ENCODE measurements at places on chromosomes 5 and 9.

DNA sequence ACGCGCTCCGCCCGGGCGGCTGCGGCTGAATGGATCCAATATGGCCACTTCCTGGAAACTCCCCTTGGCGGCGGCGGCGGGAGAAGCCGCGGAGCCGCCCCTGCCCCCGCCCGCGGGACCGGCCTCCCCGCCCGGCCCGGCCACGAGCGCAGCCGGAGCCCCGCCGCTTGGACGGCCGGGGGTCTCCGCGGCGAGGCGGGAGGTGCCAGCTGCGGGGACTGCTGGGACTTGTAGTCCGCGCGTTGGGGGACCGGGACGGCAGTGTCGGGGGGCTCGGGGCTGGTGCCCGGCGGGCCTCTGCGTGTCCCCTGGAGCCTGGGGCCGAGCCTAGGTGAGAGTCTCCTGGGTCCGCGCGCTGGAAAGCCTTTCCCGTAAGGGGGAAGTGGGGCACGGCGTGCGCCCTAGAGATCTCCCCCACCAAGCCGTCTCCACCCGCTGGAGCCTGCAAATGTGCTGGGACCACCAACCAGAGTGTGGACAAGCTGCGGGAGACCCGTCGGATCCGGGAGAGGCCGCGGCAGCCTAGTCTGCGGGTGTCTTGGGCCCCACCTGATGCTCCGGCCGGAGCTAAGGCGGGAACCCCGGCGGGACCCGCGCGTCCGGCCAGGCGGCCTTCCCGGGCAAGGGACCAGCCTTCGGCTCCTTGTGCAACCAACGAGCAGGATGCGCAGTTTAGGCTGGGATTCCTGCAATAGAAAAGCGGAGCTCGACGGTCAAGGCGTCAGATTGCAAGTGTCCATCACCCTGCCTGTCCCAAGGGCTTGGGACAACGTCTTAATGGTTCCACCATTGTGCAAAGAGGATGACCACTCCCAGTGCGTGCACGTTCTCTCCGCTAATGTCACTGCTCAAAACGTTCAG is at the start of gene SEPTIN8:
Gene SEPTIN8, minus strand, starts transcription at position 31 of the 861 bp plus-strand sequence. CDS start 102 bp downstream, outside the sequence.
- peak; percentile 82 for DNase-seq

DNA sequence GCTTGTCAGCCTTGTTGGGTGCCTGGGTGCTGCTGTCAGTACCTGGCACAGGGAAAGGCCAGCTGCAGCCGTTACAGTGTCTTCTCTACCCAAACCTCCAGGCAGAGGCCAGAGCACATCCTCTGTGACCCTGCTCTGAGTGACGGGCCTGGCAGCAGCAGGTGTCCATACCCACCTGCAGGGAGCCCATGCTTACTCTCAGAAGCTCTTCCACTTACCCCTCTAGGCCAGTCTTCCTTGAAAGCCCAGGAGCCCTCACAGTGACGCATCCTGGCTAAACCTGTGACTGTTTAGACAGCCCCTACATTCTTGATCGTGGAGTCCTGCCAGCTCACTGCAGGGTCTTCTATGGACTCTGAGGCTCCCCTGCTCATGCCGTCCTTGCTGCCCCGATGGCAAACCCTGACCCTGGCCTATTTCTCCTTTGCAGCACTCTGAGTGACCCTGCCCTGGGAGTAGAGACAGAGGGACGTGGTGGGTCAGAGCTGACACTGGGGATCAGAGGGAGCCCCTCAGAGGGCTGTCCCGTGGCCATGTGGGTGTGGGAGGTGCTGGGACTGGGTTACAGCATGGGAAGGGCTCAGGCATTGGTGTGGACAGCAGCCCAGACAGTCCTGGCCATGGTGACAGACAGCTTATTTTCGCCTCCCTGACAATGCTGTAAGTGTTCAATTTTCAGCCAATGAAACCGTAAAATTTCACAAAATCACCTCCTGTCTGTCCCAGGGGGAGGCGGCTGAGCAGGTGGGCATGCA is 67.6 kb upstream of the RNF130 start:
- no peak for DNase-seq

DNA sequence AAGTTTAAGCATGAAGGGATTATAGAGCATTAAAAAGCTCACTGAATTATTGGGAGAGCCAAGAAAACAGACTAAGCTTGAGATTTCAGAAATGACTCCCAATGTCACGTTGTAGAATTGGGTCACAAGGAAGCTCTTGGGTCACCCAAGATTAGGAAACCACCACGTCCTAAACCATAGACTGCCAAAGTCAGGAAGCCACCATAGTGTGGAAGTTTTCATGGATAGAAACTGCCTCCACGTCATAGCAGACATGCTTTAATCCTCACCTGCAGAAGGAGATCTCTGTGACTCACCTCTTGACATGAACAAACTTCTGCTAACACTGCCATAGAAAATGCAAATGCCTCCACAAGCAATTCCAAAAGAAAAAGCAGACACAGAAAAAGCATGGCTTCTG is 106.3 kb downstream of the SLC1A3 start:
- DNase-seq = no peak

DNA sequence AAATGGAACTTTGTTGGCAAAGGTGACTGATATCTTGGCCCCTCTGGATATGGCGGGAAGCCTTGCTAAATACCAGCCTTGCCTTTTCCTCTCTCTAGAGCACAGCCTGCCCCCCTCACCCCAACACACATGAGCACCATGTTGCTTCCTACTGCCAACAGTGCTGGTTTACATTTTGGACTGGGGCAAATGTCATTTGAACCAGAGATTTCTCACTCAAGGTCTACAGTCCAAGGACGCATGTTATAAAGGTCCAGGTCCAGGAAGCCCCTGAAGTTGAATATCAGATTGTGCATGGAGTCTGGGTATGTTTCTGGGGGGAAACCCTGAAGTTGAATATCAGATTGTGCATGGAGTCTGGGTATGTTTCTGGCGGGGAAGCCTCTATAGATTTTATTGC is 19.9 kb downstream of the NEURL1B start:
- no peak for DNase-seq

DNA sequence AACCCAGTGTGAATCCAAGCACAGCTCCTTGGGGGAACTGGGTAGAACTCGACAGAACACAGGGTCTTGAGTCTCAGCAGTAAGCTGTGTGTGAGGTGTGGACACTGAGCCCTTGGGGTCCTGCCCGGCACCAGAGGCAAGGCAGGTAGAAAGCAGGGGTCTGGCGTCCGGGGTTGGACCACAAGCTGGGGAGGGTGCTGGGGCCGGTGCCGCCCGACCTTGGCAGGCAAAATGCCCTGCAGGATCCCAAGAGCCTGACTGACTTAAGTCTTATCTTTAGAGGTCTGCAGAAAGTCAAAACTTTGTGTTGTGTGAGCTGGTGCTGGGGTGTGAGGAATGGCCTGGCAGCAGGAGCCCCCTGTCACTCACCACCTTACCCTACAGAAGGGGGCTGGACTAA is 49.3 kb downstream of the HABP4 start:
- DNase-seq = no peak

GRCh38 chr9:130759738-130760137 is 66.2 kb downstream of the EXOSC2 start:
- DNase-seq = no peak

DNA sequence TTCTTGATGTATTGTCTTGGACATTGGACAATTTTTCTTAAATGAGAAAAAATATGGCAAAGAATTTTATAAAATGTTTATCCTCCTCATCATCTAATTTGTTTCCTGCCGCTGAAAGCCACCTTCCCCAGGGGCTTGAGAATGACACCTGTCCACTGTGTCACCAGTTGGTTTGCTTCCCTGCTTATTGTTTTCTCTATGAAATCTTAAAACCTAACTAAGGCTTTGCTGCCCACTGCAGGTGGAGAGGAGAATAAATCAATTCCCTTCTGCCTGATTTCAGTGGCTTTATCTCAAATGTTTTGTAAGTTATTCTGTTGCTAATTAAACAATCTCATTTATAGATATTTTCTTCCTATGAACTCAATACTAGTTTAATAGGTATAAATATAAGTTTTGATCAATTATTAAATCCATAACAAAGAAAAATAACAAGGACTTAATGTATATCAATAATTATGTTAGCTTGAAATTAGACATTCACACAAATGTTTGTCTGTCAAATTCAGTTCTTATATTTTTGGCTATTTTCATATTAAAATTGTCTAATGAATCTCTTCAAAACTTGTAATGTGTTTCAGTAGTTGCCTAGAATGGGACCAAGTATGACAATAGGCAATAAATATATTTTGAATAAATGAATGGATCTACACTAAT is 822.5 kb downstream of the PTPRD start:
- DNase-seq = peak; percentile 27

- DNase-seq = no peak
Observed at GRCh38 chr5:93649234-93649900, 66.3 kb downstream of the NR2F1 start.

DNA sequence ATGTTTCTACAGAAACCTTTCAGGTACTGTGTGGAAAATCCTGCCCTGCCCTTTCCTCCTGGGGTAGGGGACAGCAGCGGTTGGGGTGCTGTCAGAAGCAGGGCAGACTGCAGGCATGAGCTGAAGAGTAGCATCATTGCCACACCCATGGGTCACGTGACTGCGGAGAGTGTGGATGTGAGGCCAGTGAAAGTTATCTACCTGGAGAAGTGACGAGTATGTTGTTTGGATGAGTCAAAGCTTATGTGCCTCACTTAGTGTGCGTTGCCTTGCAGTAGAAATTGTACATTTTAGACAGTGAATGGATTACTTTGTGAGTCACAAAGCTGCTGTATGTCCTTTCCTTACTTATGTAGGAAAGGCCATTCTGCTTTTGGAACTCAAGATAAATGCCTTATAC is 21.7 kb upstream of the ACTBL2 start:
- no peak for DNase-seq

GRCh38 chr5:157611571-157612476 is 36.2 kb upstream of the ADAM19 start:
- DNase-seq = no peak

GRCh38 chr5:143052967-143053682 is 282.9 kb downstream of the ARHGAP26 start:
- no peak for DNase-seq

DNA sequence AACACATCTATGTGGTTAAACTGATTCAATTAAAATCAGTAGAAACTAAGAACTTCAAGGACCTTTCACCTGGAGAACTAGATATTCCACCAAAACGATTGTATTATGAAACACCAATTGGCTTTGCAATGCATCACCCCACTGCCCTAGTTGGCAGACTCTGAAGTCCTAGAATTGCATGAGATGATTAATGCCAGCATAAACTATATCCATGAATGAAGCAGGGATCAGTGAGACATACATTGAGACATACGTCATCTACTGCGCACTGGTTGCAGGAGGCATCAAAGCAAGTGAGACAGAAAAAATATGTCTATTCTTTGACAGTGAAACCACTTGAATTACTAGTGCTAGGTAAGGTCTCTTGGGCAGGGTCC is 9.7 kb upstream of the ZNF354A start:
- no peak for DNase-seq

DNA sequence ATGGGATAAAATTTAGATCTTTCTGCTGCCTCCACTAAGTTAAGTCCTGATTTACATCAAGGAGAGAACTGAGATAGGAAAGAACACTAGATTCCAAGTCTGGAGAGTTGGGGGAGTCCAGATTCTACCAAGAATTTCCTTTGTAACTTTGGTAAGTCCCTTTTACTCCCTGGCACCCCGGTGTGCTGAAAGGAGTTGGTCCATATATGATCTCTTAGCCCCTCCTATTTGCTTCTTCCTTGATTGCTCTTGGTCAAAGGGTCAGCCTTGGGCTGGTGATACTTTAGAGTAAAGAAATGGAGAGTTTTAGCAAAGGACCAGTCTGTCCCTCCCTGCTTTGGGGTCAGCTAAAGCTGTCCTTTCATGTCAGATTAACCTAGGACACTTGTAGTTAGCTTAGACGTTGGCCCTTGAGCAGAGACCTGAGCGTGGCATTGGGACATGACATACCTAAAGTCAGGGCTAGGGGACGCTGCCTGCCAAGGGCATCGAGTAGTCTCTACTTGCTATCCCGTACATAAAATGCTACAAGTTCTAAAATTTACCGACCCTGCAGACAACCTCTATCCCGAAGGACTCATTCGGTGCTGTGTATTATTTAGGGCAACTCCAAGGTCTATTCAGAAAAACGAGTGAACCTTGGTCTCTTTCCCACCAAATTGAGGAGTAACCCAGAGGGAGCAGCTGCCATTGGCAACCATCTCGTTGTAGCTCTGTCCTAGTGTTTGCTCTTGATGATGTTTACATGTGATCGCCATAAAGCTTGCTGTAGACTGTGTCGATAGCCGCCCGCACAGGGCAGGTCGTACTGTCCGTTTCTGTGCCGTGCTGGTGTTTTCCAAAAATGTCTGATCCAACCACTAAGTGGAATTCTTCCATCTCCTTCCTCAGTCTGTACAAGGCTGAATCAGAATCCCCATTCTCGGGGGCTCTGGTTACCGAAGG is 94.4 kb downstream of the PDE6A start:
- no peak for DNase-seq

- no peak for DNase-seq
Observed at GRCh38 chr9:25857147-25857546, 178.9 kb upstream of the TUSC1 start.

DNA sequence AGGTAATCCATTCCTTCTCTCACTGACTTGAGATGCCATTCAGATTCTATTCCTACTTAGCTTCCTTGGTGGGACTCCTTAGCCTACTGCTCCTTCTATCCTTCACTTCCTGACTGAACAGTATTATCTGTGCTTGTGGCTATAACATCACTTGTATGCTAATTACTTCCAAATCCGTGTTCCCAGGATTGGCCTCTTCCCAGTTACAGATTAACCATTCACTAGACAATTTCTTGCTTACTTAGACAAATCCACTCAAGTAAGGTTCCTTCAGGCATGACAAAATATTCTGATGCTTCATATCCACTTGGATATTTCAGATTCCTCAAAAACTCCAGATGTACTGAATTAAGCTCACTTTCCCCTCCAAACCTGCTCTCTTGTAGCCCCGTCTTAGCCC is 18.3 kb downstream of the LIFR start:
- no peak for DNase-seq

- no peak for DNase-seq
Observed at GRCh38 chr9:13023498-13023897, 248.7 kb downstream of the LURAP1L start.

- DNase-seq = no peak
Observed at GRCh38 chr5:135546101-135546500, 10.3 kb upstream of the NEUROG1 start.

- DNase-seq = no peak
Observed at GRCh38 chr9:98854266-98854665, 46.8 kb downstream of the GALNT12 start.

- DNase-seq = peak; percentile 75
Observed at GRCh38 chr5:160421625-160422258, at the start of gene PTTG1. PTTG1 (plus strand) TSS chr5:160421855; CDS start chr5:160422313, 458 bp downstream.

DNA sequence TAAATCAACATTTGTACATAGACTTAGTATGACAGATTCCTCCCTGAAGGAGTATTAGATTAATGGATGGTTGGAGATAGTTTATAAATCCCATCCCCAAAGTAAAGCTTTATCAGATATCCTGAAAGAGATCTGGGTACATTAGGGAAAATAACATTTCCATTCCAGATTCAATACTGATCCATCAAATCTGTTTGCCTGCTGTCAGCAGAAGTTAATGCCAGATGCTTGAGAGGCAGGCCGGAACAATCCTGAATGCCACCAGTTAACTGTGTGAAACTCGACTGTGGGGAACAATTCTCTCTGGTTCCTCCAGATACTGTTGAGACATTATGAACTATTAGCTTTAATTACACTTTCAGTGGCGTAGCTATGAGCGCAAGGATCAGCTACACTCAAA is 1166.8 kb downstream of the MAT2B start:
- no peak for DNase-seq

Data from right kidney (tissue), 9 donors.